ENCODE measurements at places on chromosomes 4 and X. TPM values are rescaled to one million over a fixed set of nuclear protein-coding genes. Genes with fewer than 3 reads are reported as not detected.

The GPR119 gene
- total RNA-seq = not detected

The TMPRSS11F gene
- not detected for total RNA-seq

The SPATA18 gene
- not detected for total RNA-seq

The PFKFB1 gene
- total RNA-seq = 0.22 TPM

The THAP6 gene
- 5.2 TPM for total RNA-seq

The ANK2 gene
- total RNA-seq = 1.4 TPM

The ARR3 gene
- total RNA-seq = not detected

The MSX1 gene
- 7.5 TPM for total RNA-seq

The NXF2 gene
- total RNA-seq = not detected

The PHEX gene
- total RNA-seq = 1.0 TPM

The EMCN gene
- not detected for total RNA-seq

The PAGE5 gene
- not detected for total RNA-seq

The SNCA gene
- total RNA-seq = 1.2 TPM
